ENCODE measurements at places on chromosomes 12 and 14.

DNA sequence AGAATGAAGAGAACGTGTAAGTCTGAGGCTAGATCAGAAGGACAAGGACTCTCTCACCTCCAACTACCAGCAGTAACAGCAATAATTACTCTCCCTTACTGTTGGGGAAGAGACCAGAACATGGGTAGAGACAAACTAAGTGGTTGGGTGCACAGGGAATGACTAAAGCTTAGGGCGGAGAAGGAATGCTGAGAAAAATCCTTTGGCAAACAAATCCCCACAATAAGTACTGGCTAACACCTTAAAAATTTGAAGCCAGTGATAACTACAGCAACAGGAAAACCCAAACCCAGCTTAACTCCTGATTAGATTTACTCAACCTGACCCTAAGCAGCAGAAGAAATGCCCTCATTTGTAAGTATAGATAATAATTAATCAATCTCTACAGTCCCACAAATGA is 759.0 kb downstream of the AACS start:
- DNase-seq: no peak

DNA sequence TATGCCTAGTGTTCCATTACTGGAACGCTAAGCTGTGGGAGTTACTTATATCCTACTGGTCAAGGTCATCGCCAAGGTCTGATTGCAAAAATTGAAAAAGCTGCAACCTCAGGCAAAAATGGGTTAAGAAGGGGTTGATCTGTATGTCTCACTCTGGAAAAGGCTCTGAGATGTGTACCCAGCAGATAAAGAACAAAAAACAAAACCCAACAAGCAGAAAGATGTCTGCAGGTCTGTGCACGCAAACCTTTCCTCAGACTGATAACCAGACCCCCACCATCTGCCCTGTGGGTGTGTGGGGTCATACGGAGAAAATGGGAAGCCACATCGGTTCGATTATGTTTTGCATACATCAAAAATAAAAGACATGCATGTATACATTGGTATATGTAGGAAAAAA is 56.4 kb downstream of the TESC start:
- DNase-seq: no peak

GRCh38 chr14:78524196-78524595 is 354.0 kb downstream of the NRXN3 start:
- DNase-seq: no peak

DNA sequence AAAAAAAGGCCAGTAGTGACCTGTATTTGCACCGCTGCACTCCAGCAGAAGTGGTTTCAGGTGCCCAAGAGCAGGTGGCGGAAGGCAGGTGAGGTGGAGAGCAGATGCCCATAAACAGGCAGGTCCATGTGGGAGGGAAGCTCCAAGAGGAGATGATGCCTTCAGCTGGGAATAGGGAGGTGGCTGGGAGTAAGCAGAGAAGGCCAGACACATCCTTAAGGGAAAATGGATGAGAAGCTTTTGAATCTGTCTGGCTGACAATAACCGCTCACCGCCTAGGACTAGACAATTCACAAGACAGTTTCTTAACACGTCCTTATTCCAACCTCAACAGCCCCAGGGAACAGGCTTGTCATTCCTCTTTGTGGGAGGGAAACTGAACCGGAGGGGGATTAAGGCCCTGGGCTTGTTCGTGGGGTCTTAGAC is 43.9 kb upstream of the PLEKHG6 start:
- DNase-seq: no peak

GRCh38 chr14:26811756-26812305 is 214.0 kb upstream of the NOVA1 start:
- DNase-seq: no peak

GRCh38 chr12:85278598-85279448 is 1.2 kb upstream of the ALX1 start:
- no peak for DNase-seq

DNA sequence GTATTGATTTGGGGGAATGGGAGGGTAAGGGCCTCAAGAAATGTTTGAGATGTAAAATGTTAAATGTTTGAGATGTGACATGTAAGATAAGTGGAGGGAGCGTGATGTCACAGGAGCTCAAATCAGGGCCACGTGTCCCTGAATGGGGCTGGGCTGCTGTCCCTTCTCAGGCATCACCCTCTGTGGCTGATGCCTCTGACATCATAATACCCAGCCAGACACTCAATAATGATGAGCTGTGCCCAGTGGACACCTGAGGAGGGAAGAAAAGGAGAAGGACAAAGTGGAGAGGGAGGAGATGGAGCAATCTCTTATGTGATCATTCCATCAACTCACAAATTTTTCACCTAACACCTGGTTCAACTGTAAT is 120.8 kb downstream of the SAMD4A start:
- no peak for DNase-seq

DNA sequence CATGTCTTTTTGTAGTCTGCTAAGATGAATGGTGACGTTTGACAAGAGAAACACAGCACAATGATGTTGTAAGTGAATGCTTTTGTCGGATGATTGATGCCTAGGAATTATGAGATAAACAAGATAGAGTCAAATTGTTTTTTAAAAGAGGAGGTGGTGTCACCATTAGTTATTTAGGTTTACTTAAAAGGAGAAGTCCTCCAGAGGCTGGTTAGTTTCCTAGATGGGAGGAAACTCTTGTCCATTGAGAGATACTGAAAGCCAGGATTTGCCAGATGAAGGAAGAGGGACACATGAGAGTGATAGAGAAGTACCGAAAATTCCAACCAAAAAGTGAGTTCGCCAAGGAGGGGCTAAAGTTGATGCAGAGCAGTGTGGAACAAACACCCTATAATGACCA is at the start of gene OR10G2:
Gene OR10G2 (minus strand): TSS at position 101 of the 400 bp plus-strand sequence. CDS start 98 bp downstream, at position 3.
- DNase-seq: no peak

GRCh38 chr12:87142342-87142741 is 886.2 kb upstream of the MGAT4C start:
- no peak for DNase-seq

GRCh38 chr12:105559310-105559709 is 228.8 kb downstream of the C12orf75 start:
- no peak for DNase-seq

DNA sequence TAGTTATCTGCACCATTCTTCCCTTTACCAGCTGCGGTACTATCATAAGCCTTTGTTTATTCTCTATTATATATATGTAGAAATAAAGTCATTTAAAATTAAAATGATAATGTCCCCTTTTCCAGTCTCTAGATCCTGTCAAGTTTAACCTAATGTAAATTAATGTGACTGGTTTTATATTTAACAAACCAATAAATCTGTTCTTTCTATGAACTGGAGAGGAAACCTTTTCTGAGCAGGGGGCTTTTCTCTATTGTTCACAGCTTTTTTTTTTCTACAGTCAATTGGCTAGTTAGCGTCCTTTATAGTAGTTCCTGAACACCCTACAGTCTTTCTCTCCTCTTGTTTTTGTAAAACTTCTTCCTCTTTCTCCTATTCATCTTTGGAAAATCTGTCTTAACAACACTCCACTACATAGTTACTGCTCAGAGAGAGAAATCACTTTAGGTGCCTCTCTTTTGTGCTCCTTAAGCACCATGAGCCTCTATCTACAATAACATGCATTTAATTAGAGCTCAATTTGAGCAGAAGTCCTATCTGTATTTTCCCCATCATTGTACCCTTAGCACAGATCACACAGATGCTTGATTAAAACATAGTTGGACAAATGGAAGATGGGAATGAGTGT is 332.6 kb upstream of the SYT1 start:
- no peak for DNase-seq

- no peak for DNase-seq
Observed at GRCh38 chr12:130716969-130717366, 869 bp upstream of the RIMBP2 start.

DNA sequence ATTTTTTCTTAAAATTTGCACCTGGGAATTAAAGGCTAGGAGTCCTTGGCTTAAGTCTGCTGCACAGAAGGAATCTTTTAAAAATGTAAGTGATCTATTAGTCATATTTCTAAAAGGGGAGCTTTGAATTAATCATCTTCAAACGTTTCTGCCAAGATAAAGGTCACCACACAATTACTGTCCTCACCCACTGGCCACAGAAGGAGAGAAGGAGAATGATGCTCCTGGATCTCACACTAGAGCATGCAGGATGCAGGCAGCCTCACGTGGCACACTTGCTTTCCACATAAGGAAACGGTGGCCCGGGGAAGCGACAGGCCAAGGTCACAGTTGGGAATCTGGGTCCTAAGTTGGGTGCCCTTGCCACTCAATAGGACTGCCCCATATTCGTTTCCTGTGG is 16.9 kb downstream of the PLEKHG7 start:
- DNase-seq: no peak

GRCh38 chr12:52741375-52742195 is 35.6 kb downstream of the KRT76 start:
- no peak for DNase-seq

- DNase-seq: peak; percentile 37
Observed at GRCh38 chr12:52539083-52539820, 13.7 kb downstream of the KRT71 start.

GRCh38 chr12:2553388-2554126 is 241.2 kb upstream of the FKBP4 start:
- DNase-seq: no peak

DNA sequence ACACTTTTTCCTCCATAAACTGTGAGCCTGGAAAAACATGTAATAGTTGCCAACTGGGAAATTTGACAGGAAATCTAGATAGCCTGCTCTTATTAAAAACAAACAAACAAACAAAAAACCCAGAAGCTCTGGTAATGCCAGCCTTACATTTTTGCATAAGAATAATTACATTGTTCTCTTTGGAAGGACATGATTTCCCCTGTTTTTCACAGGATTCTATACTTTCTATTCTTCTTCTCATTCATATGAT is 137.9 kb downstream of the AEBP2 start:
- no peak for DNase-seq

DNA sequence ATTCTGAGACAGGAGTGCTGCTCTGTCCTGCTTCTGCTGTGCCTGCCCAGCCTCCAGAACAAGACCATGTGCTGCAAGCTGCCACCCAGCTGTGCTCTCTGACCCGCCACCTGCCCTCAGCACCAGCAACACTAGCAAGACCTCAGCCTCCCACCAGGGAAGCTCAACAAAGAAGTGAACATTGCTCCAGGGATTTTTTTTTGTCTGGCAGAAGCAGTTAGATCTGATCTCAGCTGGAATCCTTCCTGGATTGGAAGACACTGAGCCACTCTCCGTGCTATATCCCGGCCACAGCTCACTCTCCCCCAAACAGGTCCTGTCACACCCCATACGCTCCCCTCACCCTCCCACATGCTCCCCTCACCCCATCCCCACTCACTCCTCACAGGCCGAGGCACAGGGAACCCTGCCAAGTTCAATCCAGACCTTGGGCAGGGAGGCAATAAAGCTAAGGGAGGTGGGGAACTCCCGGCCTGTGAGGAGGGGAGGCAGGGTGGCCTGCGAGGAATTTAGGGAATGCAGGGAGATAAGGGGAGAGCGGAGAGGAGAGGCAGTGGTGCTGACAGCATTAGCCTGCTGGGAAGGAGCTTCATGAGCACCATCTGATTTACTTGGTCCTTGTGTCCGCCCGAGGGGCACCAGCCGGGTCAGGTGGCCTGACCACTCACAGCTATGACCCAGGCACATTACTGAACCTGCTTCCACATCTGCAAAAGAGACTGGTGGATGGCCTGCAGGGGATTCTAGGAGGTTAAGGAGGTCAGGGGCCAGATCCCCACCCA is 29.7 kb downstream of the CCDC85C start:
- DNase-seq: peak; percentile 41

GRCh38 chr14:75389679-75390078 is 38.1 kb upstream of the JDP2 start:
- no peak for DNase-seq

DNA sequence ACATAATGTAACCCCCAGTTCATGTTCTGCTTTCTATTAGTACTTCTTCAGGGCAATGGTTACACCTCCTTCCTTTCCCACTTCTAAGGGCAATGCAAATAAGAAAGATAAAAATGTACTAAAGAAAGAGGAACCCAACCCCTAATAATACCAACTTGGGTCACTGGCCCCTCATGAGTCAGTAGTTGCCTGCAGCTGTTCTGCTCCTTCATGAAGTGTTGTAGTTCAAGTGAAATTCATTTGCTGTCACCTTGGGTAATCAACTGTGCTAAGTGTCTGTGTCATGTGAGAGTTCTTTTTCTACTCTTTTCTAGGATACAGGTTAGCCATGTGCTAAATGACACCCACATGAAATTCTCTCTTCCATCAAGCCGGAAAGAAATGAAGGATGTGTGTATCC is 91.8 kb downstream of the PLXNC1 start:
- no peak for DNase-seq

DNA sequence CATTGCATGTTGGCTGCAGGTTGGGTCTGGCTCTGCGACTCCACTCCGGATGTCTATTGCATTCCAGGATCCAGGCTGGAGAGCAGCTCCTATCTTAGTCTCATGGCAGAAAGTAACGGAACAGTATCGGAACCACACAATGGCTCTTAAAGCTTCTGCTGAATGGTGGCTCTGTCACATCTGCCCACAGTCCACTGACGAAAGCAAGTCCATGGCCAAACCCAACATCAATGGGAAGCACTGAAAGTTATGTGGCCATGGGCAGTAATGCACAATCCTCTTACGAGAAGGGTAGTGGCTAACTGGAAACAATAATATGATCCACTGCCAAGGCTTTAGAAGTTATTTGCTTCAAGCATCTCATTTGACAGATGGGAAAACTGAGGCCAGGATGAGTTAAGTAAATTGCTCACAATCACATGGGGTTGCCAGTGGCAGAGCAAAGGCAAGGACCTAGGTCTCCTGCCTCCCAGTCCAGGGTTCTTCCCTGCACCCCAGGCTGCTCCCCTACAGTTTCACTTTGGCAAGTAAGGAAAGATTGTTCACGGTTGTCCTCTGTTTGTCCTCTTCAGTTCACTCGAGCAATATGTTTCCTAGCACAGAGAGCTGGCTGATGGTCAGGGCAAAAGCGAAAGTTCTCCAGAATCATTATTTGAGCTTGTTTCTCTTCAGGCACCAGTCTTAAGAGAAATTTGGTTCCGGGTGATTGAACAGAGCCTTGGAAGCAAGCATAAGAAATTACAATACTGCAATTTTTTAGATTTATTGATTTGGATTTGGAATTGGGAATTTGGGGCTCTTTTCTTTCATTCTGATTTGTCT is 54.2 kb downstream of the CKAP4 start:
- no peak for DNase-seq

DNA sequence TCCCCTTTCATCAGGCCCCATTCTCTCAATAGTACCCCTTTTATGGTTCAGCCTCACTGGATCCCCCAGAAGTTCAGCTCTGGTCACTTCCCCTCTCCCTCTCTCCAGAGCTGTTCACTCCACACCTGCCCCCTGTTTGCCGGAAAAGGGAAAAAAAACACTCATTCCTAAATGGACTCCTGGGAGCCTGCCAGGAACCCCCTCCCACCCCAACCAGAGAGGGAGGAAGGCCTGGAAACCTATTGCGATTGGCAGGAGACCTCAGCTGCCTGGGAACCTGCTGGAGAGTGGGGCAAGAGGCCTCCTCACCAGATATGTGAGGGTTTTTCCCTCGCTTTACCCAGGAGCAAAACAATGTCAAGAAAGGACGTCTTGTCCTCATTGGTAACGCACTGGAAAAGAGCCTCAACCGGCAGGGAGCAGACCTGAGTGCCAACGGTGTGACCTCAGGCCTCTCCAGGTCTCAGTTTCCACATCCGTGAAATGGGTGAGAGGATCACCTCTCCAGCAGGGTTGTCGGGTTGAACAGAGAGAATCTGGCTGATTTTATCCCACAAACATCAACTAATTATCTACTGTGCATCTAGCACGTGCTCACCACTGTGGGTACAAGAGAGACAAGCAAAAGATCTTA is 4.6 kb downstream of the DTX1 start:
- DNase-seq: no peak

GRCh38 chr14:41607304-41607775 is 664 bp downstream of the LRFN5 start:
- DNase-seq: peak; percentile 46

GRCh38 chr12:47805417-47805816 is 14.3 kb downstream of the HDAC7 start:
- no peak for DNase-seq

All from NCI-H1694 (cell line).